ENCODE measurements at places on chromosomes 4 and X. TPM values are rescaled to one million over a fixed set of nuclear protein-coding genes. Genes with fewer than 3 reads are reported as not detected.

- no peak for DNase-seq
These were observed 35.0 kb upstream of the GYG2 start for GRCh38 chrX:2793752-2794151.

- DNase-seq = no peak
These were observed 79.2 kb downstream of the SLC2A9 start for GRCh38 chr4:9942139-9942538.

DNA sequence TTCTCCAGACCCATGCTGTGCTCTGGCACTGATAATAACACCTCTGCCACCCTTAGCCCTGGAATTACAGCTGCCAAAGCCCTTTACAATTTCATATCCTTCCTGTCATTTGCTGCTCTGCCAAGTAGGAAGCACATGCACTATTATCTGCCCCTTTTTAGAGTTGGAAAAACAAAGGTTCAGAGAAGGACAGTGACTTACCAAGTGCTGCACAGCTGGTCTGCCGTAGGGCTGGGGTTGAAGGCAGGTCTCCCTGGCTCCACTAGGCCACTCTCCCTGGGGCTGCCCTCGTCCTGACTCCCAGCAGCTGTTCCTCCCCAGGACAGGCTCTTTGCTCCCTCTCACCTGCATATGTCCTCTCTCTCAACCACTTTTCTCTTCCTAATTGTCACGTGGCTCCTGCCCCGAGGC, 73.4 kb downstream of the ANAPC4 start:
- no peak for DNase-seq

DNA sequence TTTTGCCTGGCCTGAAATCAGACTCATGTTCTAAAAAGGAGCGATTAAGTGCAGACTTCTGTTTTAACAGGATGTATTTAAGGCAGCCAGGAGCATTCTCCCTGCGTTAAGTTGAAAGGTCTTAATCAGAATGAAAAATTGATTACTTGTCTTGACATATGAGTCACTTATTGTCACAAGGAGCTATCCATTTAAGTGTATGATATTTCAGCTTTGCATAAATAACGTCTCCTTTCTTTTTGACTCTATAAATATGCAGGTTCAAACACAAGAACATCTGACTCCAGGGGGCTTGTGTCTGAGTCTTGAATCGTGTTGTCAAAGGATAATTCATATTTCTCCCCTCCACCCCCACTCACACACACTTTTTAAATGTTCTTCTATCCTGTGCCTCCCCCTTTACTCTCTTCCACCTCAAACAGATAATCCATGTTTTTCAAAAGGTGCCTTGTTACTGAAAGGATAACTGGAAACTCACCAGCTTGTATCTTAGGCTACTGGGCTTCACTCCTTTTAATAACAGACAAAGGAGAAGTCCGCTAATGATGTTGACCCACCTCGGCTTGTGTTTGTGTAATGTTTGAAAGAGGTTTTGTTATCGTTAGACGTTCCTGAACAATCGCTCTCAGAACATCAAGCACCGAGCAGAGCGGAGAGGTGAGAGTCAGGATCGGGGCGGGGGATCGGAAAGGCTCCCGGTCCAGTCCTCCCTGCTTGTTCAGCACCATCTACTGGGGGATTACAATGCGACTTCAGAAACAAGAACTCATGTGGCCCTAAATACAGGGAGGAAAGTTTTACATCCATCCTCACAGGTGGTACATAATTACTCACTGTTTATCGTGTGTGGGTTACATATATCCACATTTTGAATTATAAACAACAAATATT, 107.5 kb upstream of the RPL34 start:
- peak; percentile 31 for DNase-seq

- no peak for DNase-seq
These were observed 25.6 kb downstream of the ELF4 start for GRCh38 chrX:130084631-130085237.

- no peak for DNase-seq
These were observed 247.4 kb upstream of the GIMD1 start for GRCh38 chr4:106615961-106616360.

- no peak for DNase-seq
These were observed 644 bp upstream of the EBP start for GRCh38 chrX:48520976-48521352.

DNA sequence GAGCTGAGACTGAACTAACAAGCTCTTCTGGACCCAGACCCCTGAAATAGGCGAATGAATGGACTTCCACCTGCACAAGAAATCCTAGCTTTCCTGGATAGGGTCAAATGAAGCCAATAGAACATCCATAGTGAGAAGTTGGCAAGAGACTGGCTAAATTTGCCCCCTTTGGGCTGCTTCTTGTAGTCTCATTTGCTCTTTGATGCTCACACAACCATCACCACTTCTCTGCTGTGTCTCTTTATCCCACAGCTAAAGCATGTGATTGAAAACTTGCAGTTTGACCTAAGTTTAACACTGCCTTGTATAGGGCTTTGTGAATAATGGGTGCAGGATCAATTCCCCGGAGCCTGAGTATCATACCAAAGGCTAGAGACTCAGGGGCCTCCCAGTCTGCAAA, 38.2 kb downstream of the NLGN3 start:
- DNase-seq = no peak

- DNase-seq = peak; percentile 48
These were observed 26.0 kb downstream of the KIT start for GRCh38 chr4:54683616-54684346.

DNA sequence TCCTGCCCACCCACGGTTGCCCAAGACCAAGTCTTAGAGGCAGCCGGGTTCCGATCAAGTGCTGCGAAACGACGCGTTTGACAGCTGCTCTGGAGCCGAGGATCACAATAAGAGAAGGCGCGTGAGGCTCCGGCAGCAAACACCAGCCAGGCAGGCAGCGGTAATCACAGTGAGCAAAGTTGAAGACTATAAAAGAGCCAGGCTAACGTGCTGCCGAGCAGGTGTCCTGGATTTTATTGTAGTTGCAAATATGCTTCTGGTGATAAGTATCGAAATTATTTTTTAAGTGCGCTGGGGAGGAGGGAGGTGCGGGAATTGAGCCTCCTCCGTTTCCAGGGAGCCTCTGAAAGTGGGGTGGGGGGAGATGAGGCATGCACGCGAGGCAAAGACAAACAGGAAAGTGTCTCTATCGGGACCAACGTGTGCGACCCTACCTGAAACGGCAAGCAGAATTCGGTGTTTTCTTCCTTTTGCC, 590 bp downstream of the GABRA2 start:
- no peak for DNase-seq

- DNase-seq = no peak
These were observed 78.5 kb downstream of the MID1IP1 start for GRCh38 chrX:38879631-38880220.

DNA sequence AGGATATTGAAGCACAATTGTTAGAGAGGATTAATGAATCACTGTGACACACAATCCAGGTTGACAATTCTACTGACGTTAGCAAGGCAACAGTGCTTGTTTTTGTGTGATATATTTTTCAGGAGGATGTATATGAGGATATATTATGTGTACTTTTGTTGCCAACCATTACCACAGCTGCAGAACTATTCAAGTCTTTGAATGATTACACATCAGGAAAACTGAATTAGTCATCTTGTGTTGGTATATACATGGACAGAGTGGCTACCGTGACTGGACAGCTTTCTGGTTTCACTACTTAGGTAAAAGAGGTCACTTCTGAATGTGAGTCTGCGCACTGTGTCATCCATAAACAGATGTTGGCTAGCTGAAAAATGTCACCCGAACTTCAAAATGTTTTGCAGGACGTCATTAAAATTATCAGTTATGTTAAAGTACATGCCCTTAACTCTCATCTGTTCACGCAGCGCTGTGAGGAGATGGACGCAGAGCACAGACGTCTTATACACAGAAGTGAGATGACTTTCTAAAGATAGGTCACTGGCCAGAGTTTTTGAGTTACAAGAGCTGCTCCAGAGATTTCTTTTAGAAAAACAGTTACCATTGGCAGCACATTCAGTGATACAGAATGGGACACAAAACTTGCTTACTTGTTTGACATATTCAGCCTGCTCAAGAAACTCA, 69.0 kb downstream of the MRPL1 start:
- no peak for DNase-seq

DNA sequence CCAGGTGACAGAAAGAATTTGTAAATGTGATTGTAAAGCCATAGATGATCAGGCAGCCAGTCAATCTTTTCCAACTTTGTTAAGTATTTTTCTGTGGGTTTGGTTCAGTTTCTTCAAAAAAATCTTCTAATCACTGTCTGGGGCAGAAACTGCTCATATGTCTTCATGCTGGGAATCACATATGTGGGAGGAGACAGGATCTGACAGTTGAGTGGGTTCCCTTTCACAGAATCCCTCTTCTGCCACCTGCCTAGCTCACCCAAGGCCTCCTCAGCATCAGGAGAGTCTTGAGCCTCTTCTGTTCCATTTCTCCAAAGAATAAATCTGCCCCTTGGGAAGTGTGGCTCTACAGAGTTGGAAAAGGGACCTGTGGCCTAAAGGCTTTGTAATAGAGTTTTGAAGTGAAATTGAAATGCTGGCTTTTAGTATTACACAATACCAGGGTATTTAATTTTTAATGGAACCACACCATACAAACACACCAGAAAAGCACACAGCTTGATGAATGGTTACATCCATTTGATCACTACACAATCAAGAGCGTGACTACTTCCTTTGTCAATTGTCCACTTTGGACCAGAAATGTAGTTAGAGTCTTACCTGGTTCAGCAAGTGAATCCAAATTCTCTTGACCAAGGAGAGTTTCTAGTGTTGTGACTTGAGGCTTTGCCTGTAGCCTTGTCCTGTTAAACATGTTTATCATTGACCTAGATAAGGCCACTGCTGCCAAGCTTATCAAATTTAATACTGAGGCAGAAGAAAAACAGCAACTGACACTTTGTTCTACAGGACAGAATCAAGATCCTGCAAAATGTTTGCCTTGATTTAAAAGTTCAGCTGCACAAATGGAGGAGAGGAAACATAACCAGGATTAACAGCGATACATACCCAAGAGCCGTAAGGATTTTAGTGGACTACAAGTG, 20.4 kb downstream of the MSMO1 start:
- DNase-seq = no peak

FAT4 gene
- total RNA-seq = not detected

ACE2 gene
- not detected for total RNA-seq

TLL1 gene
- total RNA-seq = not detected

PPARGC1A gene
- not detected for total RNA-seq

SPP1 gene
- total RNA-seq = not detected

GAGE12C gene
- total RNA-seq = not detected

TMEM47 gene
- not detected for total RNA-seq

ARMCX4 gene
- total RNA-seq = 13.4 TPM

UBE2D3 gene
- total RNA-seq = 758 TPM

NOX1 gene
- total RNA-seq = not detected
